Right cardiac atrium (tissue), 5 donors: ENCODE measurements at places on chromosomes 5 and 9. TPM values are rescaled to one million over a fixed set of nuclear protein-coding genes. Genes with fewer than 3 reads are reported as not detected.

- DNase-seq = no peak
Measured at GRCh38 chr9:6852243-6852963, 94.6 kb downstream of the KDM4C start.

DNA sequence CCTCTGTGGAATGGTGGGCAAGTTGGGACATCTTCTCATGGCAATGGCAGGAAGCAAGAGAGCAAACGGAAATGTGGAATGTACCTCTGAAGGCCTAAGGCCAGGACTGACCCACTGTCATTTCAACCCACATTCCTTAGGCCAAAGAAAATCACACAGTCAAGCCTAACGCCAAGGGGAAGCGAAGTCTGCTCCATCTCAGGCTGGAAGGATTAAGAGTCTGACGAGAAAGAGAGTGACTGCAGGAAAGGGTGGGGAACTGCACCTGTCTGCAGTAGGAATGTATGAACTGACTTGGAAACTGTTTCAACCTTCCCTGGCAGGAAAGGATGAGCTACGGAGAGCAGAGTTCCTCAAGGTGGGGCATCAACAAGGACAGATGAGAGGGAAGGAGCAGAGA, 90.2 kb upstream of the TAS2R1 start:
- DNase-seq = no peak

- no peak for DNase-seq
Measured at GRCh38 chr9:70801181-70801829, 320.1 kb downstream of the TRPM3 start.

Gene SPAG8
- 5.4 TPM for polyA plus RNA-seq

Gene PCDHGB3
- polyA plus RNA-seq = 1.7 TPM

Gene ESM1
- polyA plus RNA-seq = 0.43 TPM

- no peak for DNase-seq
Measured at GRCh38 chr5:132815454-132815853, 2.4 kb downstream of the SOWAHA start.

Gene BASP1
- 4.8 TPM for polyA plus RNA-seq
